Stimulated activated CD8-positive, alpha-beta memory T cell treated with anti-CD3 and anti-CD28 coated beads, Interleukin-7, amount 100 ng/mL, for 1 hour (primary cell): ENCODE measurements at places on chromosomes 7 and 10.

DNA sequence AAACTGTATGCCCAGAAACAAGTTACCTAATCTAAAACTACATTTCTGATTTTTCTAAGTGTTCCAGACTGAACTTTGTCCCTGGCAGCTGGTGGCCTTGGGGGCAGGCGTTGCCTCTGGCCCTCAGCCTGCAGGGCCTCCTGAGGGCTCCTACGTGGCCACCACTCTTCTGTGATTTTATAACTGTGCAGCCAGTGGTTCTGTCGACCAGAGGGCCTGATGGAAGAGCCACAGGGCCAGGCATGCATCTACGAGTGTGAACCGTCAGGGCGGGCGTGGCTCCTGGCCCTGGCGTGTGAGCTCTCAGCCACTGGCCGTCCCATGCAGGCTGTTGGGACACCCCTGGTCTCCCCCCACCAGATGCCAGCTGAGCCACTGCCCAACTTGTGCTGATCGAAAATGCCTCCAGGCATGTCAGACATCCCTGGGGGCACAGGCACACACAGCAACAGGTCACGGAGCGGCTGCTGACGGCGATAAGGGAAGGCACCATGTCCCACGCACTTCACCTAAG lies 173.4 kb downstream of the ZMYND11 start:
- no peak for DNase-seq

DNA sequence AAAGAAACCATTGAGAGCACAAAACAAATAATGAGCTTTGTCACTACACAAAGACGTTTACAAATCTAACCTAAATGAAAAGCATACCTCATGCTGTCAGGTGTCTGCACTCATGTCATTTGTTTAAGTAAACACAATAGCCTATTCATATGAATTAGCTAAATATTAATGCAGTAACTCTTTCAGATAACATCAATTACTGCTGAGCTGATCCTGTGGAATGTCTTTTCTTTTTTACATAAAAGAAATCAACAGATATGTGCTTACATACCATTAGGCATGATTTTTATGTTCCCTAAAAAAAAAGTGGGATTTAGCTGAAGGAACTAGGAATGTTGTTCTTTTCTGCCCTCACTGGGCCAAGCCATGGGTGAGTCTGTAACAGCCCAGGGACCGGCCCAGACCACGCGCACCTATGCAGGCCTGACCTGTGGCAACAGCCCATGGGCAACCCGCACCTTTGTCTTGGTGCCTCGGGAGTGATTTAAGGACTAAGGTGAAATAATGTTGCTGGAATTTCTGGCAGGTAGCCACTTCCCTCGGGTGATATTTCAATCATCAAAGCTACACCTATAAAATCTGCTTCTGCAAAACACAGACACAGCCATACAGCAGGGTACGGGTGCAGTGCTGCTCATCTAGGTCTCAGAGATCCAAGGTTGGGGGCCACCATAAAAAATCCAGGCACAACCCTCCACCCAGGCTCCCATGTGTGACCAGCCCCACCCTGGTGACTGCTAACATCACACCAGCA lies 44.6 kb downstream of the FGFR2 start:
- DNase-seq: no peak

DNA sequence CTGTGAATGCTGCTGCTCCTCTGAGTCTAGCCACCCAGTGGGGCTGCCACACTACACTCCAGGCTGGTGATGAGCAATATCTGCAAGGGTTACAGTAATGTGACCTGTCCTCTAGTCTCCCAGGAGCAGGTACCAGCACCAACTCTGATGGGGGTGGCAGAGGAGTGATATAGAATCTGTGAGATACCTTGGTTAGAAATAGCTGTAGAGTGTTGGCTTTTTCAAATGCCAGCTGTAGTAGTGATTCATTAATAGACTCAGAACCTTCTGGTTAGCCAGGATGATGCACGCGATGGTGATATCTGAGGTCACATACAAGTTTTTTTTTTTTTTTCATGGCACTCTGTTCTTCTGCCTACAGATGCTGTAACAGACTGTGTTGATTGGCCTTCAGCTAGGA lies 757.1 kb downstream of the INHBA start:
- no peak for DNase-seq

DNA sequence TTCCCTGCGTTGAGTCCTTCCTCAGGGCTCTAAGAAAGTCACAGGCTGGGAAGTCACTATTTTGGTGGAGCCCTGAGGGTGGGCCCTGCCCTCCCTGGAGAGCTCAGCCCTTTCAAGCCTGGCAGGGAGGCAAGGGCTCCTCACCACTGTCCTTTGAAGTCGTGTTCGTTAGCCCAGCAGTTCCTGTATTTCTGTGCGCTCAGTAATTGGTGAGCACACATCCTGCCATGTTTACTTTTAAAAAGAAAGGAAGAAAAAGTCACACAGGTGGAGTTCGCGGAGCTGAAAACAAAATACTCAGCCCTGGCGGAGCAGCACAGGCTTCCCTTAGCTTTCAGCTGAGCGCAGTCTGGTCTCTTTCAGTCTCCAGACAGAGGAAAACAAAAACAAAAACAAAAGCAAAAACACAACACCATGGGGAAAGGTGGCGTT lies 37.1 kb downstream of the PRKCQ start:
- DNase-seq: peak; percentile 7

DNA sequence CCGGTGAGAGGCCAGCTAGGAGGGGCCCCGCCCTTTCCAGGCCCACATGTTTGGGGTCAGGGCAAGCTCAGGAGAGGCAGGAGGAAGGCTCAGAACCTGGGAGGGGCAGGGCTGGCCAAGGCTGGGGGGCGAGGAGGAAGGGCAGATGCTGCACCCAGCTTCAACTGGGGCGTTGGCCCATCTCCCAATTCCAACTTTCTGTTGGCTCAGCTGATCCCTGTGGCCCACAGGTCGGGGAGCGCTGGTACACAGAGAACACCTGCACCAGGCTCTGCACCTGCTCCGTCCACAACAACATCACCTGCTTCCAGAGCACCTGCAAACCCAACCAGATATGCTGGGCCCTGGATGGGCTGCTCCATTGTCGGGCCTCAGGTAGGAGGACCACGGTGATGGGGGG lies 40.1 kb downstream of the ZAN start:
- no peak for DNase-seq

DNA sequence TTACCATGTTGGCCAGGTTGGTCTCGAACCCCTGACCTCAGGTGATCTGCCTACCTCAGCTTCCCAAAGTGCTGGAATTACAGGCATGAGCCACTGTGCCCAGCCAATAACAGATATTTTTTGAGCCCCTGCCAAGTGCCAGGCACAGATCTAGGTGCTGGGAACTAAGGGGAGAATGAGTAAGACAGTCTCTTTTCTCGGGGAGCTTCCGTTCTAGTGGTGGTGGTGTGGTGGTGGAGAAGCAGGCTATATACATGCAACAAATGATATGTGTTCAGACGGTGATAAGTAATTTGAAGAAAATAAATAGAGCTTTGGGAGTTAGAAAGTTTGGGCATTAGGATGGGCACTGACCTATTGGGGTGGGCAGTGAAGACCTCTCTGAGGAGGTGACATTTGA lies 76.7 kb upstream of the VKORC1L1 start:
- DNase-seq: no peak

- DNase-seq: no peak
Measured at GRCh38 chr7:119562839-119563238, 710.1 kb upstream of the KCND2 start.

DNA sequence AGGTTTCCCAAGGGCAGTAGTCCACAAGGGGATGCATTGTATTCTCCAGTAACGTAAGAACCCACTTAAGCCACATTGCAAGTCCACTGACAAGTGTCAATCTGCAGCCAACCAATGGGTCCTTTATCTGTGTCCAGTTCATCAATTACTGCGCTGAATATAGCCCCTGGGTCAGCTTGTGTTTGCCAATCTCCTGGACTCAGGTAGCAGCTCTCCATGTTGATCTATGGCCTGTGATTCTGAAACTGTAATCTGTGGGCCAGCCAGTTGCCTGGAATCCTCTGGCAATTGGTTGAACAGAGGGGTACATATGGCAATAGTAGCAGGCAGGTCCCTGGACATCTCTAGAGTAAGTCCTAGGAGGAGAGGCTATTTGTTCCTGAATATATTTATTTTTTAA lies 8.8 kb upstream of the TMEM248 start:
- no peak for DNase-seq

- DNase-seq: no peak
Measured at GRCh38 chr10:70500368-70500767, 21.8 kb downstream of the PALD1 start.
